NCI-H2029 treated with DMSO at 0.1 percent for 48 hours (cell line): ENCODE measurements at places on chromosomes 5 and 9.

GRCh38 chr5:114358329-114358728, 3.5 kb upstream of the KCNN2 start:
- DNase-seq = no peak

GRCh38 chr9:129282272-129282671, 104.2 kb upstream of the IER5L start:
- DNase-seq = no peak

DNA sequence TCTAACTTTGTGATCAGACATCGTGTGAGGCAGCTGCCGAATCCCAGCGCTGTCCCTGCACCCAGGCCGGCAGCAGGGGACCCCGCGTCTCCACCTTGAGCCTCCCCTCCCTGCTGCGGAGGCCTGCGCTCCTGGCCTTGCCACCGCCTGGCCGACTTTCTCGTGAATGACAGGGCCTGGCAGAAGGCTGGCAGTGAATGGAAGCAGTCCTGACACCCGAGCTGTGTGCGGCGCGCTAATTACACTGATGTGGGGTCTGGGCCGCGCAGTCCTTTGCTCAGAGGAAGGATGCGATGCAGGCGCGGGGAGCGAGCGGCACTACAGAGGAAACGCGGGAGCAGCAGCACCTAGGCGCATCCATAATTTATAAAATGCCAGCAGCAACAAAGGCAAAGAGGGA, 40.3 kb downstream of the POU4F3 start:
- DNase-seq = no peak

DNA sequence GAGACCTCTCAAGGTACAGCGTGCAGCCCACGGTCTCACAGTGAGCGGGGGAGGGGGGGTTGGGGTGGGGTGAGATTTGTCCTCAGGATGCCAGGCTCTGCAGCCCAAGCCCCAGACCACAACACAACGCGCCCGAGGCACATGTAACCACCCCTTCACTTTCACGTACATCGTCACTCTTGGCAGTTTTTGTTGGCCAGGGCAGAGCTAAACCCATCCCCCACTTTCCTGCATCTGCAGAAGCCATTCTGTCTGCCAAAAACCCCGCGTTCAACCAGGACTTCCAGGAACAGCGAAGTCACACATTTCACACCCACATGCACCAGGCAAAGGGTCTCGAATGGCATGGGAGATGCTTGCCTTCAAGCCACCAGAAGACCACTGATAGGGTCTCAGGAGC, 9.4 kb upstream of the SMIM23 start:
- no peak for DNase-seq

GRCh38 chr9:96500696-96501632, 51.0 kb downstream of the HABP4 start:
- no peak for DNase-seq

DNA sequence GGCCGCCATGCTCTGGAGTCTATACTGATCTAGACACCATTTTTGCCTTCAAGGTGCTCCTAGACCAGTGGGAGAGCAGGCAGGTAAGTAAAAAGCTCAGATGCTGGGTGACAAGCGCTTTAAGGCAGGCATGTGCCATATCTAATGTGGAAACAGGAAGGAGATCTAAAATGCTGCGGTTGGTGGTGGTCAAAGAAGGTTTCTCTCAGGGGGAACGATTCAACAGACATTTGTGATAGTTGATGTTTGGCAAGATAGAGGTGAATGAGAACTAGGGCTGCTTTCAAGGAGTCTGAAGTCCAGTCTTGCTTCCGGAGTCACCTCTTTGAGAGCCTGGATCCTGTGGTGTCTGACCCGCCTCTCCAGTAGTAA, 146.2 kb upstream of the KLF4 start:
- no peak for DNase-seq

- DNase-seq = no peak
Measured at GRCh38 chr5:134227776-134228175, 1.9 kb upstream of the PPP2CA start.

GRCh38 chr5:132024117-132024435, 12.6 kb upstream of the ACSL6 start:
- no peak for DNase-seq

DNA sequence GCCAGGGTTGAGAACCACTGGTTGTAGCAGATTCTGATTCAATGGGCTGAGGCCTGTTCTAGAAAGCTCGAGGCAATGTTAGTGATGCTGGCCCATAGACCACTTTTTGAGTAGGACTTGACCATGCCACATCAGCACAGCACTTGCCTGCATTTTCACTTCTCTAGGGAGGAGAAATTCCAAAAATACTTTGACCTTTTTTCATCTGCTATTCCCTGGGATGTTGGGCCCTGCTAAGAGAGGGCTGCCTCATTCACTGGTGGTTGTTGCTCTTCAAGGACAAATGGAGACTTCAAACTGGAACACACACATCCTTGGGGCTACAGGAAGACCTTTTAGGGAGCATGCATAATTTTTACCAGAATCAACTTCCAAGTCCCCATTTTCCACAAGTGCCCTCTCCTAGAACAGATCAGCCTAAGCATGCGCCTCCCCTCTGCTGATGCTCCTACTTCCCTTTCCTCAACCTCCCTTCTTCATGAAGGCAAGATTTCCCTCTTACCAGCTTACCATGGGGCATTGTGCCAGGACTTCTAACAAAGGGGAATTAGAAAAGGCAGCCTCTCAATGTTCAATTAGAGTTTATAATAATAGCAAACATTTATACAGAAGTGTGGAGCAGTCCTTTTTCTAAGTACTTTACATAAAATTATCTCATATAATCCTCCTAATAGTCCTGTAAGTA, 12.7 kb upstream of the TGFBI start:
- DNase-seq = no peak

DNA sequence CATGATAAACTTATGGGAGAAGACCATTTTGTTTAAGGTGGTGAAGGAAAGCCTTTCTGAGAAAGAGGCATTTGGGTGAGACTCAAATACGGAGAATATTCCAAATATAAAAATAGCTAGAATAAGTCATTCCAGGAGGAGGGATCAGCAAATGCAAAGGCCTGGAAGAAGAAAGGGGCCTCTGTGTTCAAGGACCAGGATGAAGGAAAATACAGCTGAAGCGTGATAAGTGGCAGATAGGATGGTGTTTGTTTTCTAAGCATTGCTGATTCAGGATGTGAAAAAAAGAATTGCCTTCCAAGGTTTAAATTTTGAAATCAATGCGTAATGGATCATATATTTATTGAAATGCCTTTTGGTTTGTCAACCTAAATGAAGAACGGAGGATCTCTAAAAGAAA, 59.4 kb upstream of the CAST start:
- no peak for DNase-seq
